Right hindlimb (tissue), 1 donor: ENCODE measurements at places on chromosomes 4 and X.

- no peak for DNase-seq
Observed at GRCh38 chr4:41095973-41096372, 118.4 kb downstream of the APBB2 start.

- DNase-seq, result no peak
Observed at GRCh38 chrX:79065696-79066095, 78.8 kb upstream of the GPR174 start.

DNA sequence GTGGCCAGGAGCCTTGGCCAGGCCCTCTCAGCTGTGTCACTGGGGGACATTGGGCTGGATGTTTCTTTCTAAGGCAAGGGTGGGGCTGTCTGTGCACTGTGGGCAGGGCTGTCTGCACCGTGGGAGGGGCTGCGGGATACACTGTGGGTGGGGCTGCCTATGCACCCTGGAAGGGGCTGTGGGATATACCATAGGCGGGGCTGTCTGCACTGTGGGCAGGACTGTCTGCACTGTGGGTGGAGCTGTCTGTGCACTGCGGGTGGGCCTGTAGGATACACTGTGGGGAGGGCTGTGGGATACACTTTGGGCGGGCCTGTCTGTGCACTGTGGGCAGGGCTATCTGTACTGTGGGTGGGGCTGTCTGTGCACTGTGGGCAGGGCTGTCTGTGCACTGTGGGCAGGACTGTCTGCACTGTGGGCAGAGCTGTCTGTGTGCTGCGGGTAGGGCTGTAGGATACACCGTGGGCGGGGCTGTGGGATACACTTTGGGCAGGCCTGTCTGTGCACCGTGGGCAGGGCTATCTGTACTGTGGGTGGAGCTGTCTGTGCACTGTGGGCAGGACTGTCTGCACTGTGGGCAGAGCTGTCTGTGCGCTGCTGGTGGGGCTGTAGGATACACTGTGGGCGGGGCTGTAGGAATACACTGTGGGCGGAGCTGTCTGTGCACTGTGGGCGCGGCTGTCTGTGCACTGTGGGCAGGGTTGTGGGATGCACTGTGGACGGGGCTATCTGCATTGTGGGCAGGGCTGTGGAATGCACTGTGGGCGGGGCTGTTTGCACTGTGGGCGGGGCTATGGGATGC lies 31.1 kb downstream of the ACOX3 start:
- DNase-seq, result peak; percentile 82

DNA sequence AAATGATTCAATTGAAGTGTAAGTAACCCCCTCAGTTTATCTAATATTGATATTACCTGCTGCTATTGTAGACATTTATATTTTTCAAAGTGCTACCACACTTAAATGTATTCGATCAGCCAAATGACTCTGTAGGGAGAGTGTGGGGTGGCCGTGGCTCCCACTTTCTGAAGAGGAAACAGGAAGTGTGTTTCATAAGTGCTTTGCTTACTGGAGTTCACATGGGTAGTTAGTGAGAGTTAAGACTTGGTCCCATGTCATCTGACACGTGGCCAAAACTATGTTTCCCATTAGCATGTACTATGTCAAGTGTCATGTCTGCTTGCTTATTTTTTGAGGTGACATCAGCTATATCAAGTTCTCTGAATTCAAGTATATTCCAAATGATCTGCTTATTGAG lies 308.1 kb upstream of the GATB start:
- DNase-seq, result no peak

DNA sequence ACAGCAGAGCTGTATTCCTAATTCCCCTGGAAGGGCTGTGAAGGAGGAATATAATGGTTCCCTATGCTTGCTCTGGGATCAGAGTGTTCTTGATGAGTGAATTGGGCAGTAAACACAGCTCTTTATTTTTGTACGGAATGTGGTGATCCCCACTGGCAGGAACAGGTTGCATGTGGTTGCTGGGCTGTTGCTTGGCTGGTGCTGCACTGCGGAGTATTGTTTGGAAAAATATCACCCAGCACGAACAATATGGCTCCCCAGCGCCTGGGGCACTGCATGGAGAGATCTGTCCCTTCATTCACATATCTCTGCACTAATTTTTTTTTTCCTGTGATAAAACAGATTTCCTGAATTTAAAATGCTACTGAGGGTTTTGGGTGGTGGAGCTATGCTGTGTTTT lies 119.7 kb downstream of the MGST2 start:
- no peak for DNase-seq

DNA sequence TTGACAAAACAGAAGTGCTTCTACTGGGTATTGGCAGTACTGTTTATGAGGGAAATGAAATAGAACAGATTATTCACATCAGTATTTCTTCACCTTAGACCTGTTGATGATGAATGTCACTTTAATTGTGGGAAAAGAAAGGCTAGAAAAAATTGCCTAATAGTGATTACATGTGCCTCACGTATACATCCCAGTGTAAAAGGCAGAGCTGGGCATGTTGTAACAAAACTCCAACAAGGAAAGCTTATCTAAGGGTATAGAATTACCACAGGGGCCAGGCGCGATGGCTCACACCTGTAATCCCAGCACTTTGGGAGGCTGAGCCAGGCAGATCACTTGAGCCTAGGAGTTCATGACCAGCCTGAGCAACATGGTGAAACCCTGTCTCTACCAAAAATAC lies 4.2 kb downstream of the PGM2 start:
- no peak for DNase-seq

DNA sequence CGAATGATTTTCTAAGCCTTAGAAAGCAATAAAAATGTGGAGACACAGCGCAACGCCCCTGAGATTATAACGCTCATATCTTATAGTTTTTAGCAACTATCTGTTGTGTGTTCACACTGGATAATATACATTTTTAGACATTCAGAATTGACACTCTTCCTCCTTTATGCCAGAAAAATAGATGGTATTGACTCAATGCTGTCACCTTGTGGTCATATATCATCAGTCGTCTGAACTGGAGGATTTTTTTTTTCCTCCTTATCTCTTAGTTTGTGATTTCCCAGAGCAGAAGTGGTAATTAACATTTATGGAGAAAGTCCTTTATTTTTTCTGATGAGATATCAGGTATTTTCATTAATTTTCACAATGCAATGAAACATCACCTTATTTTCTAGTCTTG lies 759.6 kb downstream of the RAB28 start:
- DNase-seq, result no peak

GRCh38 chrX:47862680-47863079 lies 26.0 kb downstream of the ZNF81 start:
- no peak for DNase-seq

GRCh38 chr4:12770351-12770750 lies 713.8 kb downstream of the RAB28 start:
- DNase-seq, result peak; percentile 42

DNA sequence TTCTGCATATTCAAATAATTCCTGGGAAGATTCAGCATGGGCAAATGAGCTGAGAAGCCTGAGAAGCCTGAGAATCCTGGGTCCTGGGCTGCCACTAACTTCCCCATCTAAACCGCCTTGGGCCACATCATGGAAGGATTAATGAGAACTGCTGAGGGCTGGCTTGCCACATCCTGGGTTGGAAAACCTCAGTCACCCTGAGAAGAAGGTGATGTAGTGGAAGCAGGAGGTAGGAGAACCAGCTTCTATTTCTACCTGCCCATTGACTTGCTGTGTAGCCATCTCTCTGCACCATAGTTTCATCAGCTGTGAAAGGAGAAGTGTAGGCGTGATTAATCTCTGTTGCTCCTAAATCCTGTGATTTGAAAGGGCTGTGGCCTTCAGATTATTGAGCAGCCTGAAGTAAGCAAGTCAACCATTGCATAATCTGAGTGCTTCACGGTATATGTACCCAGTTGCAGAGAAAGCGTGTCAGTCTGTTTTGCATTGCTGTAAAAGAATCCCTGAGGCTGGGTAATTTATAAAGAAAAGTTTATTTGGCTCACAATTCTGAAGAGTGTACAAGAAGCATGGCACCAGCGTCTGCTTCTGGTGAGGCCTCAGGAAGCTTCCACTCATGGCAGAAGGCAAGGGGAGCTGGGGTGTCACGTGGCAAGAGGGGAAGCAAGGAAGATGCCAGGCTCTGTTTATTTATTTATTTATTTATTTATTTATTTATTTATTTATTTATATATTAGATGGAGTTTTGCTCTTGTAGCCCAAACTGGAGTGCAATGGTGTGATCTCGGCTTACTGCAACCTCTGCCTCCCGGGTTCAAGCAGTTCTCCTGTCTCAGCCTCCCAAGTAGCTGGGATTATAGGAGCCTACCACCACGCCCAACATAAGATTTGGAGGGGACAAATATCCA lies 140.9 kb upstream of the ATP6AP2 start:
- no peak for DNase-seq

- DNase-seq, result no peak
Observed at GRCh38 chrX:5683996-5684395, 544.7 kb downstream of the NLGN4X start.

DNA sequence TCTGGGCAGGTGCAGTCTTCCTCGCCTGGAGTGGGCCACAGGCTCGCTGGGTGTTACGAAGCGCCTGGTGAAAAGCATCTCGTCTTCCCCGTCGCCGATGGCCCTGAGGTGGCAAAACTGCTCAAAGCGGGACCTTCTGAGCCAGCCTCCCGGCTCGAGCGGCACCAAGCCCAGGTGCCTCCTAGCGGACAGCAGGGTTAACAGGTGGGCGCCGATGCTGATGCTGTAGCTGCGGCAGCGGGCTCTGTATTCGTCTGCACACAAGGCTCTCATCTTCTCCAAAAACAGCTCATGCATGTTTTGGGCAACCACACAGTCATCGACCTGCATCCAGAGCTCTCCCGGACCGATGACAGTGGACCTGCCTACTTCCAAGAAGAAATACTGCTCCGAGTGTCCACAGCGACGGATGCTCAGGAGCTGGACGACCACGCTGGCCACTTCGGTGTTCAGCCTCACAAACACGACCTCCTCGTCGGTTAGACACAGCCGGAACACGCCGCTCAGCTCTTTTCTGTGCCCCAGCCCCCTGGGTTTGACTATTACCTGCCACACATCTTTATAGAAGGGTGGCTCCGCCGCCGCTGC lies 1.2 kb downstream of the IRS4 start:
- DNase-seq, result no peak

GRCh38 chrX:24235084-24235710 lies 78.7 kb downstream of the SUPT20HL2 start:
- DNase-seq, result no peak

DNA sequence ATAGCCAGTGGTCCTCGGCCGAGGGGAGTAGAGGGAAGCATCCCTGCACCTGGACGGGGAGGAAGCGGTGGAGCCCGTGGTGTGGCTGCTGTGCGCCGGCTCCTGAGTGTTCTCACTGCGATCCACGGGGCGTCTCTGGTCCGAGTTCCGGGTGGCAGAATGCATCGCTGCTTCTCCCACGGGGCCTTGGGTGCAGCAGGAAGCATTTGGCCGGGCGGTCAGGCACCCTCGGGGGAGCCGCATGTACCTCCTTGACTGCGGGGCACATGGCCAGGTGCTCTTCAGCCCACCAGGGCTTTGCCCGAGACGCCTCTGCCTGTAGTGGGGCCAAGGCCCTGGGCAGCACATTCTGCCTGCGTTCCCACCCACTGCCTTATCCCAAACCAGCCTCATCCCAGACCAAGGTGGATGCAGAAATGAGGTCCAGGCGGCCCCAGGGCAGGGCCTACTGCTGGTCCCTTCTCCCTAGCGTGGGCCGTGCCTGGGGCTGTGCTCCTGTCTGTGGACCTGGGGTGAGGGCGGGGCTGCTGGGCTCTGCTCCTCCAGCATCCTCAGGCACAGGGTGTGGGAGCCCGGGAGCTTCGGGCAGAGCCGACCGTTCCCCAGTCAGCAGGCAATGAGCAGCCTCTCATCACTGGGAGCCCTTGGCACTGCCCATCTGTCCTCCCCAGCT lies 27.5 kb downstream of the NKX1-1 start:
- no peak for DNase-seq

DNA sequence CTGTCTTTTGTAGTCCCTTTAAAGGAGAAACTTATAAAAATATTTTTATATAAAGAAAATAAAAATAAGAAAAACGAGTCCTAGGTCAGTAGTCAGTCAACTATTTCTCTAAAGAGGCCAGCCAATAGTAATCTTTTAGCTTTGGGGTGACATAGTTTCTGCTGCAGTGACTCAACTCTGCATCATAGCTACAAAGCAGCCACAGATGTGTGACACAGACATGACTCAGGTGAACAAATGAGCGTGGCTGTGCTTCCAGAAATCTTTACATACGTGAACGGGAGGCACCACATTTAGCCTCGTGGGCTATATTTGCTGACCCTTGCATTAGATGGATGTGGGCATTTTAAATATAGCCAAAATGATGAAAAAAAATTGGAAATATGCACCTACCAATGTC lies 1862.5 kb upstream of the TENM3 start:
- DNase-seq, result no peak

DNA sequence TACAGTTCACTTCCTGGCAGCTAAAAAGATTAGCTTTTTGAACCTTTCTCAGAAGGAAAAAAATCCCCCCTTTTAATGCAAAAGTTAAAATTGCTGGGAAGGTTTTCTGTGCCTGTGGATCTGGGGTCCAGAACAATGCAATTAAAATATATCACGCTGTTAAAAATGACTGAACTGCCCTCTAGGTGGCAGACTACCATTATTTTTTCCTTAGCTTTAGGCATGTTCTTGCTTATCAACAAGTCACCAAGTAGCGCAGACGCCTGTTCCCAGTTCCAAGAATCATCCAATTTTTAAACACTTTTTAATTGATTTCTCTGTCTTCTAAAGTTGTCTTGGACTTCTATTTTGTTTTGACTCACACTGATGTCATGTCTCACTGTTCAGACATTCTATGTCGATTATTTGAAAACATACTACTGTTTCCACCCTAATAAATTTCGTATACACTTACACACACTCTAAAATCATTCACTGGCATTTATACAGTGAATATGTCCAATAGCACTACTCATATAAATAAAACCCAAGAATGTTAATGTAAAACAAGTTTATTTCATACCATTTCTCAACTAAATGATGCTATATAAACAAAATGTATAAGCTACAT lies 661.6 kb downstream of the RAPGEF2 start:
- DNase-seq, result no peak

DNA sequence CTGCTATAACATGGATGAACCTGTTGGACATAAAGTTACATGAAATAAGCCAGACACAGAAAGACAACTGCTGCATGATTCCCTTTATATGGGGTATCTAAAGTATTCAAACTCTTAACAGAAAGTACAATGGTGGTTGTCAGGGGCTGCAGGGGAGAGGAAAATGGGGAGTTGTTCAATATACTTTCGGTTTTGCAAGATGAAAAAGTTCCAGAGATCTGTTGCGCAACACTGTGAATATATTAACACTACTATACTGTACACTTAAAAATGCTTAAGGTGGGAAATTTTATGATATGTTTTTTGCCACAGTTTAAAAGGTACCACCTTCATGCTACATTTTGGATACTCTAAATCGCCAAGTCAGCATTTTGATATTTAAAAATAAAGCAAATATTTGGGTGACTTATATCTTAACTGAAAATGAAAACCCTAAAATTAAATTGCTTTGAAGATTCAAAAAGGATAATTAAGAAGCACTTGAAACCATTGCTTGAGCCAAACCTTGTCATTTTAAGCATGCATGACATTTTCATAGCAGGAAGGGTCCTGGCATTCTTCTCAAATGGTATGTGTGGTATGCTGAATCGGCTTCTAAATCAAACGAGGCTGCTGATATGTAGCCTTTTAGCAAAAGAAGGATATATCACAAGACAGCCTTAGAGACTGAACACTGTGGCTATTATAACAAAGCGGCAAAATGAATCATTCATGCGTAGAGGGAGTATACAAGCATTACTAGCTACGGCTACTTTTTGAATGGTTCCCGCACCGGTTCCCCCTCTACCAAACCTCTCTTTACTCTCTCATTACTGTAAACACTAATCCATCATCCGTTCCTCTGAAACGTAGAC lies 607.1 kb upstream of the DIPK2B start:
- no peak for DNase-seq
